ENCODE measurements at places on chromosomes 7 and 10. TPM values are rescaled to one million over a fixed set of nuclear protein-coding genes. Genes with fewer than 3 reads are reported as not detected.

GIMAP7 gene
- 23.5 TPM for total RNA-seq

GIMAP2 gene
- 12.2 TPM for total RNA-seq

CHRM2 gene
- total RNA-seq: not detected

BMPER gene
- total RNA-seq: 7.1 TPM

FEZF1 gene
- not detected for total RNA-seq

THSD7A gene
- 6.6 TPM for total RNA-seq

AKR1C3 gene
- total RNA-seq: 21.0 TPM

SYT15B gene
- total RNA-seq: 2.9 TPM

H2BK1 gene
- not detected for total RNA-seq

SUMF2 gene
- total RNA-seq: 84.6 TPM

MOGAT3 gene
- total RNA-seq: not detected

CPA2 gene
- 0.67 TPM for total RNA-seq

KNDC1 gene
- total RNA-seq: 0.33 TPM

PLAC9 gene
- 62.4 TPM for total RNA-seq

HOXA7 gene
- total RNA-seq: 6.2 TPM

STARD3NL gene
- 41.8 TPM for total RNA-seq

ACSL5 gene
- total RNA-seq: 13.1 TPM

GCK gene
- 0.81 TPM for total RNA-seq

NUDT1 gene
- total RNA-seq: 12.4 TPM

ZNF777 gene
- total RNA-seq: 8.5 TPM

C10orf67 gene
- total RNA-seq: not detected

COL13A1 gene
- total RNA-seq: 1.3 TPM

RBM17 gene
- total RNA-seq: 68.3 TPM

RGS10 gene
- total RNA-seq: 13.5 TPM

BAMBI gene
- 11.1 TPM for total RNA-seq

NANOS1 gene
- 1.5 TPM for total RNA-seq

SPACDR gene
- total RNA-seq: 0.62 TPM

PAX4 gene
- total RNA-seq: not detected

CXCL12 gene
- 206 TPM for total RNA-seq

BICC1 gene
- total RNA-seq: 46.5 TPM

DDX21 gene
- 37.4 TPM for total RNA-seq

MYOF gene
- 182 TPM for total RNA-seq

BEND7 gene
- 10.1 TPM for total RNA-seq

PVRIG gene
- 0.67 TPM for total RNA-seq

CFAP70 gene
- 0.76 TPM for total RNA-seq

EBLN1 gene
- not detected for total RNA-seq

ZNF488 gene
- total RNA-seq: not detected

EPO gene
- total RNA-seq: not detected

HOXA1 gene
- 0.71 TPM for total RNA-seq

GIMAP5 gene
- 13.8 TPM for total RNA-seq

SLC39A12 gene
- 0.10 TPM for total RNA-seq

PRLHR gene
- not detected for total RNA-seq

BAG3 gene
- 52.6 TPM for total RNA-seq

CALHM1 gene
- total RNA-seq: not detected
